ENCODE measurements at places on chromosomes 12 and 14.

GRCh38 chr14:58977366-58977765 is 211.1 kb upstream of the DAAM1 start:
- DNase-seq = no peak

- DNase-seq = no peak
Observed at GRCh38 chr12:64745259-64745807, 13.9 kb downstream of the GNS start.

GRCh38 chr12:27981874-27982273 is 9.3 kb upstream of the PTHLH start:
- no peak for DNase-seq

DNA sequence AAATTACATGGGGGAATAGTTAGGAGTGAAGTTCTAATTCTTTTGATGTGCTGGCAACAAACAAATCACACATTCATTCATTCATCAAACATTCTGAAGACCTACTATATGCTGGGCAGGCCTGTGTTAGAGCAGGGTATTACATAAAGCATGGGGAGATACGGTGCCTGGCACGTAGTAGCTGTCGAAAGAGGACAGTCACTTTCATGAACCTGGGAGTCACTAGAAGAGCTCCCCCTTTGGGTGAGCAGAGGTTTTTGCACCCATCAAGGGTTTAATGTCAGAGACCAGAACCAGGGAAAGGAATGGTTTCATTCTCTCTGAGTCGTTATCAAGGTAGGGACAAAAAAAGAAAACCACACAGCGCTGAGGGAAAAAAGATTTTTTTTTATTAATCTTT is 10.0 kb downstream of the LHX5 start:
- DNase-seq = no peak

DNA sequence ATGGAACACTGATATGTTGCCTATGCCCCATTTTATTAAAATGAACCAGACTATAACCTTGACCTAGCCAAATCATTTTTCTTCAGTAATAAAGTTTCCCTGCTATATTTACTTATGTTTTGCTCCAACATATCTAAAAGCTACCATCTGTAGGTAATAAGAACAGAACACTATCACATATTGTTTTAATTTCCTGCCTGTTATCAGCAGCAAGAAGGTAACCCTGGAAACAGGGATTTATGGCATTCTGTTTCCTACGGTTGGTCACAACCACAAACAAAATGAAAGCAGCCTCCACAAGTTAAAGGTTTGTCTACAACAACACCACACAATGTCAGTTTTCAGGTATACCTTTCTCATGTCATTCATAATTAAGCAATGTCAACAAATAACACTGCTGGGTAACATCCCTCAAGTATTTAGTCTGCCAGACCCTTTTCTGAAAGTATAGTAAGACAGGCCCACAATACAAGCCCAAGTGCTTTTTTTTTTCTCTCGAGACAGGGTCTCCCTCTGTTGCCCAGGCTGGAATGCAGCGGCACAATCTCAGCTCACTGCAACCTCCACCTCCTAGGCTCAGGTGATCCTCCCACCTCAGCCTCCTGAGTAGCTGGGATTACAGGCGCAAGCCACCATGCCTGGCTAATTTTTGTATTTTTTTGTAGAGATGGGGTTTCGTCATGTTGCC is 25.5 kb downstream of the GCH1 start:
- DNase-seq = no peak

DNA sequence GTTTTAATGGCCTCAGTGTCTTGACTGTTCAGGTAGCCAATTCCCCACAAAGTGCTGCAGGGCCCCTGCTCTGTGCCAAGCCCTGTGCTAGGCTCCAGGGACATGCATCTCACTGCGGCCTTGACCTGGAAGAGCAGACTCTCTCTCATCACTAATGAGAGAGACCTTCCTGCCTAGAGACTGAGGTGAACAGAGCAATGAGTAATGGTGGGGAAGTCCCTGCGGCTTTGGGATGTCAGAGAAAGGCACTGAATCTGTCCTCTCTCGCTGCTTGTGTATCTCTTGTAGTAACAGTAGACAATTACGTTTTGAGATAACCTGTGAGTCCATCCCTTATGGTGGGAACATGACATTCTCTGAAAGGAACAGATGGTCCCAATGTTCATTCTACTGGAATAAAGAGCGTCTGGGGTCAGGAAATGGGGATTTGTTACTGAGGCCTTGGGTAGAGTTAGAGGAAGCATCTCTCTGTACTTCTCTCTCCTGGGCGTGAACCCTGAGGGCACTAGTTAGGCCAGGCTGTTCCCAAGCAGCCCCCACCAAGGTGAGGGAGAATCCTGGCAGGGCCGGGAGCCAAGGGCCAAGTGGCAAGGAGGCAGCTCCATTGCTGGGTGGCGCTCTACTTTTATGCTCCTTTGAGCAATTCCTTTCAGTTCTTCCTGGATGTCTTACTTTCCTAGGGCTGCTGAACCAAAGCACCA is 13.5 kb downstream of the NFATC4 start:
- DNase-seq = no peak

GRCh38 chr12:52156757-52157565 is 34.9 kb downstream of the KRT80 start:
- peak; percentile 66 for DNase-seq

- DNase-seq = no peak
Observed at GRCh38 chr12:64877363-64878004, 53.0 kb downstream of the TBC1D30 start.

GRCh38 chr14:90647473-90648005 is 168.7 kb downstream of the TTC7B start:
- DNase-seq = no peak

DNA sequence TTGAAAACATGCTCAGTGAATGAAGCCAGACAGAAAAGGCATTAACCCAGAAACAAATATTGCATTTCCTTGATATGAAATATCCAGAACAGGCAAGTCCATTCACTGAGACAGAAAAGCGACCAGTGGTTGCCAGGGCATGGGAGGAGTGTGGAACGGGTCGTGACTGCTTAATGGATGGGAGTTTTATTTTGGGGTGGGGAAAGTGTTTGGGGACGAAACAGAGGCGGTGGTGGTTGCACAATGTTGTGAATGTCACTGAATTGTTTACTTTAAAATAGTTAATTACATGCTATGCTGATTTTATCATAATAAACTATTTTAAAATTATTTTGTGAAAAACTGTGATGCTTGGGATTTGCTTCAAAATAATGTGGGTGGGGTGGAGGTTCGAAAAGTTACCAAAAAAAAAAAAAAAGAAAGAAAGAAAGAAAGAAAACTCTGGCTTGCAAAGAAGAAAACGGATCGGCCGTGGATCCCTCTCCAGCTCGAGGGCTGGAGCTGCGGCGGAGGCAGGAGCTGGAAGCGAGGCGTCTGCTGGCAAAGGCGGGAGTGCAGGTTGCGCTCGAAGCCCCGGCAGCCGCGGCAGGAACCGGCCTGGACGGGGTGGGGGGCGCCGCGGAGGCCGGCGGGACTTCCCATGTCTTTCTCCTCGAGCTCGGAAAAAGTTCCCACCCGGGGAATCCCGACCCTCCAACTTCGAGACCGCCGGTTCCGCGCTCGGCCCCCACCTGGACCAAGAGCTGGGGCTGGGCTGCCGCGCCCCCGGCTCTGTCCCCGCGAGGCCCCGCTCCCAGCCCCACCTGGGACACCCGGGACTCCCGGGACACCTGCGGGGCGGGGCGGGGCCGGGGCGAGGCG is 524 bp upstream of the P2RX2 start:
- no peak for DNase-seq

- DNase-seq = no peak
Observed at GRCh38 chr12:23446746-23447145, 502.7 kb downstream of the SOX5 start.

DNA sequence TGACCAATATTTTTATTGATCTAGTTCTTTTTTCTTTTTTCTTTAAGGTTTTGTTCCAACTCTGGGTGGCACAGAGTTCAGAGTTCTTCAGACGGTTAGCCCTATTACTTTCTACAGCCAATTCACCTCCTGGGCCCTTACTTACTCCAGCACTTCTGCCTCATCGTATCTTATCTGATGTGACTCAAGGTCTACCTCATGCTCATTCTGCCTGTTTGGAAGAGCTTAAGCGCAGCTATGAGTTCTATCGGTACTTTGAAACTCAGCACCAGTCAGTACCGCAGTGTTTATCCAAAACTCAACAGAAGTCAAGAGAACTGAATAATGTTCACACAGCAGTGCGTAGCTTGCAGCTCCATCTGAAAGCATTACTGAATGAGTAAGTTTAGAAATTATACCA is 64.7 kb downstream of the VEZT start:
- DNase-seq = no peak

DNA sequence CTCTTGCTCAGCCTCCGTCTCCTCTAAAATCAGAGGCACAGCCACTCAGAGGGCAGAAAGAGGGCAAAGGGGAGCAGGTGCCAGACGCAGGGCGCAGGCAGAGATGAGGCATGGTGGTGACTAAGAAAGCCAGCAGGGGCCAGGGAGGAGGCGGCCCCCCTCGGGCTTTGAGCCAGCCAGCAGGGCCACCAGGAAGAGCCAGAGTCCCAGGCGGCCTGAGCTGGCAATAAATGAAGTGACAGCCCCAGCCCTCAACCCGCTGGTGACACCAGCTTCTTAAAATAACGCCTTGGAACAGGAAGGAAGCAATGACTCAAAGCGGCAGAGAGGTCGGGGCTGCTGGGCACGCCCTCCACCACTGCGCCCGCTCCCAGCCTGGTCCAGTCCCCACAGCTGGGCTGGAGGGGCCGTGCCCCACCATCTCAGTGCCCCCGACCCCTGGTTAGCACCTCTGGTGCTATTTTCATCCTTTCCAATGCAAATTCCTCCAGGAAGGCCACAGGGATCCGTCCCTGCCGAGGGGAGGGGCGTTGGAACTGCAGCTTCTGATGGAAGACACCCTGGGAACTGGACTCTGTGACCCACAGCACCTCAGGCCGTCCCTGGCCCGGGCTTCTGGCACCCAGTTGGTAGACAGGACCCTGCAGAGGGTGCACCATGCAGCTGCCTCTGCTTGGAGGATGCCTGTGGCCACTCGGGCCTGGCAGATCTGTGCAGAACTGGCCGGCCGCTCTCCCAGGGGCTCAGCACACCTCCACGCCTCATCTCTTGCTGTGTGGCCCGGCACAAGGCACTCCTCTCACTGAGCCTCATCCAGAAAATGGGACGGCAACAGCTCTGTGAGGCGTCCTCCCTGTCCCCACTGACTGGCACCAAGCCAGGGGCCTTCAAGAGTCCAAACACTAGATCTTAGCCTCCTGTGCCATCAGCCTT is 113.7 kb downstream of the NCOR2 start:
- DNase-seq = peak; percentile 67

GRCh38 chr12:81502912-81503695 is 256.0 kb downstream of the PPFIA2 start:
- no peak for DNase-seq

GRCh38 chr12:5257763-5258495 is 174.0 kb upstream of the NTF3 start:
- DNase-seq = peak; percentile 20

- DNase-seq = no peak
Observed at GRCh38 chr12:114611145-114612018, 72.6 kb downstream of the TBX3 start.

DNA sequence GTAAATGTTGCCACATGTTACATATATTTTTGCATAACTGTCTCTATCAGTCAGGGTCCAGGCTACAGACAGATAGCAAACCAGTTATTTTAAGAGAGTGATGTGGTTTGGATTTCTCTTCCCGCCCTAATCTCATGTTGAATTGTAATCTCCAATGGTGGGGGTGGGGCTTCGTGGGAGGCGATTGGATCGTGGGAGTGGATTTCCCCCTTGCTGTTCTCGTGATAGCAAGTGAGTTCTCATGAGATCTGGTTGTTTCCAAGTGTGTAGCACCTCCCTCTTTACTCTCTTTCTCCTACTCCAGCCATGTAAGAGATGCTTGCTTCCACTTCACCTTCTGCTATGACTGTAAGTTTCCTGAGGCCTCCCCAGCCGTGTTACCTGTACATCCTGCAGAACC is 704.2 kb upstream of the TBX3 start:
- no peak for DNase-seq

- peak; percentile 61 for DNase-seq
Observed at GRCh38 chr12:123043536-123044001, 63.1 kb downstream of the ARL6IP4 start.

GRCh38 chr12:532908-533565 is 73.3 kb downstream of the B4GALNT3 start:
- no peak for DNase-seq

DNA sequence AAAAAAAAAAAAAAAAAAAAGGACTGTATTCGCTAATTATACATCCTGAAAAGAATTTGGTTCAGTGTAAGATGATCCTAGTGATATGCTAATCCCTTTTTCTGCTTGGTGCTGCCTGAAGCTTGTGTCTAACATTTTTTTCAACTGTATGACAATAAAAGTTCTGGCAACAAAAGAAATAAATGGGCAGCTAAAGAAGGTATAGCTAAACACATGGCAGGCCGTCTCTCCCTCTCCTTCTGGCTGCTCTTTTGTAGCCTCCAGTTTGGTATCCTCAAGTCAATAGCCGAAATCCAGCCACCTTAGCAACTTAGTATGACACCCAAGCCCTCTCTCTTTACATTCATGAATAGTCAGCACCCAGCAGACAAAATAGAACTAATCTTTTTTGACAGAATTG is 198.3 kb upstream of the OTX2 start:
- DNase-seq = no peak

DNA sequence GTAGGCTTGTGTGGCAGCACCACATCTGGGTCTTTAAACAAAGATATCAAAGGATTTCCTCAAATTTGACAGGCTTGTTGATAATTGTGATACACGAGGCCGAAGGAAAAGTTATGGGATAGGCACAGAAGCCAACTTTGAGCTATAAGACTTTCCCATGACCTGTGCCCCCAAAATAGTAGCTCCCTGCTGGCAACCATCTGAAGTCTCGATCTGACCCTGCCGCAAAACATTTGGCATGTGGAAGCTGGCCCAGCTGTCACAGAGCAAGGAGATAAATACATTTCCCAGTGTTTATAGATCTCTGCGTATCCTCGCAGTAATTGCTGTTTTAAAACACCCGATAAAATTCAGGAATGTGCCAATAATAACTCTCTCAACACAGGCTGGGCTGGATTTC is 26.4 kb upstream of the RGS6 start:
- no peak for DNase-seq

Data from hindlimb muscle (tissue), 1 donor.